ENCODE measurements at places on chromosomes 6 and 20.

GRCh38 chr6:135922746-135923145, 71.2 kb downstream of the PDE7B start:
- no peak for DNase-seq

- no peak for DNase-seq
These were observed 454.9 kb downstream of the C6orf118 start for GRCh38 chr6:164854526-164854925.

- DNase-seq, result peak; percentile 70
These were observed 117.9 kb downstream of the SIM1 start for GRCh38 chr6:100346828-100347227.

DNA sequence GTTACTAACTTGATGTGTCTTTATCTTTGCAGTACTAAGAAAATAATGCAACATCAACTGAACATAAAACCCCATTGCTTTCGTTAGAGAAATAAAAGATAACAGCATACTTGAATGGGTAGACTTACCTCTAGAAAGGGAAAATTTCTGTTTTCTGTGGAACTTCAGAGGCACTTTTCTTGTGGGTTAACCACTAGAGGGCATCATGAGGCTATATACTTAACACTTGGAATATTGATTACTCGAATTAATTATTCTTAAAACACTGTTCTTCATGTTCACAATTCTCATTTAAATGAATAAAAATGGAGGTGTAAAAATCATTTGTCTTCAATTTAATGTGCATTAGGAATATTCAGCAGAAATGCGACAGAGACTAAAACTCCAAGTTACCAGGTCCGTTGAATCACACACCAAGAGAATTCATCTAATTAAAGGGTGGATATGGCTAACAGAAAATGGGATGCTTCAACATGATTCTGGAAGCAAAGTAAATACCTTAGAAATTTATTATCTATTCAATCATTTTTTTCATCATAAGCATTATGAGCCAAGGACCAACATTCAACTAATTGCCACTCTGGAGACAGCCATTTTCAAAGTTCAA, 330.8 kb upstream of the PREP start:
- no peak for DNase-seq

DNA sequence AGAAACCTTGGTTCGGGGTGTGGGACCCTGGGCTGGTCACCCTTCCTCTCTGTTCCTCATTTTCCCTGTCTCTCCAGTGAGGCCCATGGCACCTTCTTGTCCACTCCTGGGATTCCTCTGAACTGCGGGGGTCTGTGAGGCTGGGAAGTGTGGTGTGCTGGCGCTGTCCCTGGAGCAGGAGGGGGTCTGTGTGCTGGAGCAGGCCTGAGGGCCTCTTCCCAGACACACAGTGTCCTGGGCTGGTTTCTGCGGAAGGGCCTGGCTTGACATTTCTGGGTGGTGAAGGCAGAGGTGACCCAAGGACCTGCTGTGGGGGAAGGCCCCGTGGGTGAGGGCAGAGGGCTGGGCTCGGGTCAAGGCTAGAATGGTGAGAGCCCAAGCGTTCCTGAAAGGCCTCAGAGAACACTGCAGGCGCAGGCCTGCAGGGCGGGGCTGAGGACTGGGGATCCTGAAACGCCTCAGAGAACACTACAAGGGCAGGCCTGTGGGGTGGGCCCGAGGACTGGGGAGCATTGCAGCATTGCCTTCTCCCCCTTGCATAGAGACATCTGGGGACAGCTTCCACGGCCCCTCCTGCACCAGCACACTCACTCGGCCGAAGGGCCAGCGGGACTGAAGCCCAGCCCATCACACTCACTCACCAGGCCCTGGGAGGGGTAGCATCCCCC, 10.6 kb upstream of the BAK1 start:
- DNase-seq, result no peak

All from stromal cell of bone marrow (primary cell).